Activated CD4-positive, alpha-beta T cell treated with anti-CD3 and anti-CD28 coated beads, Interleukin-2, amount 50 U/mL, for 4 hours (primary cell): ENCODE measurements at places on chromosomes 12 and 14.

DNA sequence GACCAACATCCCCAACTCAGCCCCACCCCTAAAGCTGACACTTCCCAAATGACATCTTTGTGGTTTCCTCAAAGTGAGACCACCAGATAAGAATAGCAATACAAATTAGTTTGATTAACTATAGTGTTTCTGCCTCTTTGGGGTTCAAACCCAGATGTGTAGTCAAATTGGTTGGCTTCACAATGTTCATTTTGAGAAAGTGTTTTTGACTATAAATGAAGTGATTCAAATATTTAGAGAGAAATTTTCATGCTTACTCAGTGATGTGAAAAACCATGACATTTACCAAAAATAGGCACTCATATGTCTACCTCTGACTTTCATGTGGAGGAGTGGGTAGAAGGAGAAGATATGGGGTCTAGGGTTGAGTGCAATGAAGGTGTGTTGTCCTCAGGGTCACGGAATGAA, 218.4 kb downstream of the BCAT1 start:
- no peak for DNase-seq

GRCh38 chr12:2309647-2310046, 256.9 kb downstream of the CACNA1C start:
- no peak for DNase-seq

DNA sequence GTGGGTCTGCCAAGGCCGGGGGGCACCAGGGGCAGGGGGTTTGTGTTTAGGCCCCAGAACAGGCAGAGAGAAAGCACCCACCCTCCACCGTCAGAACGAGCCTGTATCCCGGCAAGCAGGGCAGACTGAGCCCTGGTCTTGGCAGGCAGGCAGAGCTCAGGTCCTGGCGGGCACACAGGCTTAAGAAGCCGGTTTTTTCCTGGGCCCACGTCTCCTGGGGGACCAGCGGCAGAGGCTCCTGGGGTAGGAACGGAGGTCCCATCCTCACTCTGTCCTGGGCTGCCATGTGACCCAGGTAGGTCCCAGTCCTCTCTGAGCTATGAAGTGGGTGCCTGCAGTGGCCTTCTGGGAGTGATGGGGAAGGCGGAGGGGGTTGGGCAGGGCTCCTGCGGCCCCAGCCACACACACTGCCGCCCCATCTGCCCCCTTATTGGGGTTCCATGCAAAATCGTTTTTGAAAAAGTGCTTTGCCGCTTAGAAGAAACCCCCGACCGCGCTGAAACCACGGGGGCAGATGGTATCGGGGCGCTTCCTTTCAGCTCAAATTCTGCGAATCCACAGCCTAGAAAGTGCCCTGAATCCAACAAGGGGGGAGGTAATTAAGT, 24.2 kb downstream of the SH2B3 start:
- DNase-seq, result peak; percentile 56

GRCh38 chr14:68085742-68086141, 266.2 kb downstream of the RAD51B start:
- no peak for DNase-seq

DNA sequence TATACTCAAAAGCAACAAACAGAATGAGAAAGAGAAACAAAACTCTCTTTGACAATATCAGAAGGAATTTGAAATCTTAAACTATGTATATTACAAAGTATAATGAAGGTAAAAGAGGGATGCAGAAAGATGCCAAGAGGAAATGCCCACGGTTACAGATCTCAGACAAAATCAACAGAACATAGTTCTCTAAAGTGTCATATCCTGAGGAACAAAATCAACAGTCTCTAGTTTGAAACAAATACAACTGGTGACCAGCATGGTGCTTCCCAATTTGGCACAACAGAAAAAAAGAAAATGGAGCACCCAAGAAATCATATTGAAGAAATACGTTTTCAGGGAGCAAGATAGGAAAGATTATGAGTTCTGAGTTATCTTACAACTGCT, 116.5 kb downstream of the METTL25 start:
- no peak for DNase-seq

GRCh38 chr12:118337194-118337838, 35.4 kb downstream of the TAOK3 start:
- no peak for DNase-seq

- no peak for DNase-seq
Measured at GRCh38 chr14:51879170-51879569, 18.8 kb downstream of the GNG2 start.

DNA sequence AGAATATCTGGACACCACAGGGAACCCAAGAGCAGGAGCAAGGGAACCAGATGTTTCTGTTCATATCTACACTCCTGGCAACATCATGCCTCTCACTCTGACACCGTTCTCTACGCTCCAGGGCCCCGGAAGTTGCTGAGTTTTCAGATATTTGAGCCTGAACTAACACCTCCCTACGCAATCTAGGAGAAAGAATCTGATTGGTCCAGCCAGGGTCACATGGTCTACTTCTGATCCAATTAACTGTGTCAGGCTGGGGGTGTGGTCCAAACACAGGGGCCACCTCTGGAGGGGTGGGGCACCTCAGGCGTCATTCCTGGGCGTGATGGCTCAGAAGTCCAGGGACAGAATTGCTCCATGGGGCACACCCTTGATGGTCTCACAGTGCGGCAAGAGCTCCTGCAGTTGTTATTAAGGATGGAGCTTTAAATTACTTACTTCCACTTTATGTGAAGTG, 165.5 kb downstream of the PTPN11 start:
- DNase-seq, result no peak

- DNase-seq, result no peak
Measured at GRCh38 chr12:25960961-25961360, 2.5 kb downstream of the RASSF8 start.
